ENCODE measurements at places on chromosomes 4 and X. TPM values are rescaled to one million over a fixed set of nuclear protein-coding genes. Genes with fewer than 3 reads are reported as not detected.

DNA sequence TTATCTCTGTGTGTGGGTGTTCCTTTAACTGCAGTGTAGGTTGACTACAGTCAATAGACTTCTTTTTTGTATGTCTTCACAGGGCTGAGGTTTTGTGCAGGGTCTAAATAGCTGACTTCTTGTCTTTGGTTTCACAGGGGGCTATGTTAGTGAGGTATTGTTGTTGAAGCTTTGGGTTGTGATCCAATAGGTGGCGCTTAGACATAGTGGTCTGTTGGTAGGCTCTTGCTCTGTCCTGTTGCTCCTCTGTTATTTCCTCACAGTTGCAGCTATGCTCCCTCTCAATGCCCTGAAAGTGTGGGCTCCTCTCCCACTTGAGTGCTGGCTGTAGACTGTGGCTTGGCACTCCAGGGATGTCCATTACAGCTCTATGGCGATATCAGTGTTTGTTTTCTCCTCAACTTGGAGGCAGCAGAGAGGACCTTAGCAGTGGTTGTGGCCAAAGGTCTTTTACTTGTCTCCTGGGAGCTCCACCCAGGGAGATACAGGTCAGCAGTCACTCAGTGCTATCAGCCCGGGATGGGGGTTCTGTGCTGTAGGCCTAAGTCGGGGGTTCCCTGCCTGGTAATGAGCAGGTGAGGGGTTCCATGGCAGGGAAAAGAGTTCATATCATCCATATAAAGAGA is 14.0 kb downstream of the POF1B start:
- no peak for DNase-seq

DNA sequence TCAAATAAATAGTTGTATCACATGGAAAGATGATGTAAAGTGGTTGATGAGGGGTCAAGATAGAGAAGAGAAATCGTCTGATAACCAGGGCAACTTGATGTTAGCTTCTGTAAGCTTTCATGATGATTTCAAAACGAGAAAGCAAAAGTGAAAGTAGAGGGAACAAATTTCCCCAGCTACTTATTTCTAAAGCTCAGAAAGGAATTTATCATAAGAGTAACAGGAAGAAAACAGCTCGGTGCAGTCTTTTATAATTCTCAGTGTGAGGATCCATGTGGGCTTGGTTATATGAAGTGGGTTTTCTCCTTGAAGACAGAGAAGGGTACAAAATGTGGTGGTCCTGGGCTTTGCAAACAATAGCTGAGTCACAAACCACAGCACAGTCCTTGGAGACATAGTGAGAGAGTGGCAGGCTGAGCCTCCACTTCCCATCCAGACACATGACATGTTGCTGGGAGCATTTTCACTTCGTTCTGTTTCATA is 32.1 kb upstream of the GLRA2 start:
- no peak for DNase-seq

- no peak for DNase-seq
These were observed 8.5 kb downstream of the DLG3 start for GRCh38 chrX:70453024-70453618.

- no peak for DNase-seq
These were observed 300.4 kb downstream of the LDB2 start for GRCh38 chr4:16597845-16598596.

- no peak for DNase-seq
These were observed 10.6 kb downstream of the PBDC1 start for GRCh38 chrX:76183289-76184049.

- no peak for DNase-seq
These were observed 7.0 kb upstream of the ATP6AP2 start for GRCh38 chrX:40573763-40574162.

GRCh38 chr4:105895583-105896460 is 551 bp downstream of the NPNT start:
- peak; percentile 61 for DNase-seq

- no peak for DNase-seq
These were observed 456.4 kb downstream of the DACH2 start for GRCh38 chrX:86604607-86605006.

- peak; percentile 94 for DNase-seq
These were observed at the start of gene PLS3 for GRCh38 chrX:115560978-115561604. PLS3 (plus strand) TSS chrX:115561174; CDS start chrX:115610251, 49,077 bp downstream.

DNA sequence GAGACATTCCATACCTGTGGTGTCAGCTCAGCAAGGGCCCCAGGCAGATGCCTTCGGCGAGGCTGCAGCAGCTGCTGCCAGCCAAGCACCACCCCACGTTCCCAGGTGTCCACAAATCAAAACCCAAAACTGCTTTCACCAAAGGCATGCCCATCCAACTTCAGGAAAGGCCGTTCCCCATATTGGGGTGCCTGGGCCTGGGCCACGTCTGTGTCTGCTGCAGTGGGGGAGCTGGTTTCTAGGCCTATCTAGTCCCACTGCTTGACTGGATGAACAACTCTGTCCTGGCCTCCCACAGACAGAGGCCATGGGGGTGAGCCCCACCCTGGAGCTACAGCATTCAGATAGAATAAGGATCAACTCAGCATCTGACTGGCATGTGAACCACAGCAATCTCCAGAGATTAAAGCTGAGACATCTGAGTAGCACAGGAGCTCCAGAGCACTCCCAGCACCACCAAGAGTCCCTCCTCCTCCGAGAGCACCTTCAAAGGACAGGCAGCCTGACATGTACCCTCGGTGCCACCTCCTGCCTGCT is 37.0 kb downstream of the NAT8L start:
- no peak for DNase-seq

GRCh38 chr4:171785388-171785787 is 27.8 kb upstream of the GALNTL6 start:
- DNase-seq: peak; percentile 5

DNA sequence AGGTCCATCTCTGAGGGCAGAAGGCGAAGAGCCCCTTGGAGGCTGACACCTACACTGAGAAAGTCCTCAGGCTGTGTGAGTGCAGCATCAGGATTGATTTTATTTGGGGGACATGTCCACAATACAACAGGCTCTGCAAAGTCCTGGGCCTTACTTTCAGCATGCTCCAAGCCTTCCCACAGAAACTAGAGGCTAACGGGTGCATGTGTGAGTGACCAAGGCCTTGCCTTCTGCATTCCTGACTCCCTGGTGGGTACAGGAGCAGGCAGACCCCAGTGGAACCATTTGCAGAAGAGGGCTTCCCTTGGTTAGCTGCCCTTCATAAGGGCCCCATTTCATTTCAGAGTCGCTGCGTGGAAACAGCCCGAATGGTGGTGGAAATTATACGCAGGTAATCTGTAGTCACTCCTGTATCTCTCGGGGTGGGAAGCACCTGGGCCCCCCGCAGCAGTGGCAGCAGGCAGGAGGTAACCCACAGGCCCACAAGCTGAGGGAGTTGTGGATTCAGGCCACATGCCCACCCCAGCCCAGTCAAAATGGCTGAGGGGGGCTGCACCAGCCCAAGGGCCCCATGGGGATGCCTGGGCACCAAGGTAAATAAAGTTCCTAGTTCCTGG is 37.7 kb downstream of the NSG1 start:
- no peak for DNase-seq

GRCh38 chr4:10347281-10347795 is 109.9 kb downstream of the ZNF518B start:
- no peak for DNase-seq

DNA sequence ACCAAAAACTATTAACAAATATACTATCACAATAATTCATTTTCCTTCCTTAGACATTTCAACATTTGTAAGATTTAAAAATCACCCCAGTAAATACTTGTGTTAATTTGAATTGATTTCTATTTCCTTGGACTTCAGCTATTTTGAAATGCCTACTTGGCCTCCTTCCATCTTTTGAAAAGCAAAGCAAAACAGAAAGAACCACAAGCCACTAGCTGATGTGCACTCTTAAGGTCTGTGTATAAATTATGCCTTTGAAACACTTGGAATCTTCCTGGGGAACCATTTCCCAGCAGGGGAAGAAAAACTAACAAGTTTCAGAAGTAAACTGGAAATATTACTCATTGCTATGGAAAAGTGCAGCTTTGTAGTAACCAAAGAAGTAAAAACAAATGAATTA is 139.8 kb downstream of the CLCN4 start:
- DNase-seq: no peak

DNA sequence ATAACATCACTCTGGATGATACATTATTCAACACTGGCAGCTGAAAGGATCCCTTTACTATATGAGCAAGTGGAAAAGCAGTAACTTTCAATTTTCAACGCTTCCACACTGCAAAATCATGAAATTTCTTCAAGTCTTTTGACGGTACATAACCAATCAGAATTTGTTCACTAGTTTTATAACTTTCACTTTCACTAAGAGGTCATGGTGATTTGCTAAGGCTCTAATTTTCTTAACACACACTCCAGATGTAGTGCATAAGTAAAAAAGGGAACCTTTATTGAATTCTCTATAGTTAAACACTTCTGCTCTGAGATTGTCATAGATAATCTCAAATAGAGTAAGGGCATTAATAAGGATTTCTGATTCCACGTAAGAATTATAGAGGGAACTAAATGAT is 4.1 kb downstream of the ARMCX2 start:
- DNase-seq: no peak

DNA sequence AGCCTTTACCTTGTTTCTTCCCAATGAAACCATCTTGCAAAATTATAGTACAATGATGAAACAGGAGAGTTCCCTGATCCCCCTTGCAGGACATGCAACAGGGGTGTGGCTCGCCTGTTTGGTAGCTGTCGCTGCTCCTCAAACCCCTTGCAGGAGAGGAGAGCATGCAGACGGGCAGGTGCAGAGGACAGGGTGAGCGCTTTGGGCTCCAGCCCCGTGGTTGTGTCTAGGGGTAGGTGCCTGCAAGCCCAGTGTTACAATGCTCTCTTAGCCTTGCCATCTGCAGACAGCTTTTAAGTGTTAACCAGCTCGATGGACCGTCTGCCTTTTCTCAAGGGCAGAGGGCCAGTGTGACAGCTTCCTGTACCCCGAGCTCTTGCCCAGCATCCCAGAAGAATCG is 102.0 kb downstream of the TAB3 start:
- DNase-seq: no peak

DNA sequence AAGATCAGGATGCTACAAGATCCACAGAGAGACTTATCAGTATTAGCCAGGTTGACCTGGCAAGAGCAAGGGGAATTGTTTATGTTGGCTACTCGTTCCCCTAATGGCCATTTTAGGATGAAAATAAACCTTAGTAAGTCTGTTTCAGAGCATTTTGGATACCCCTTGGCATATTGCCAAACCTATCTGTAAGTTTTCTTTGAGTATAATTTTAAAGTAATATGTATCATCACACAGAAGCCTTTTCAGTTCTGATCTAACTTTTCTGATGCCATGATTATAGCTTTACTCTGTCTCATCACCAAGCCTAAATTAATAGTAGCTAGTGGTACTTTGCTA is 99.7 kb downstream of the TSPAN7 start:
- no peak for DNase-seq

DNA sequence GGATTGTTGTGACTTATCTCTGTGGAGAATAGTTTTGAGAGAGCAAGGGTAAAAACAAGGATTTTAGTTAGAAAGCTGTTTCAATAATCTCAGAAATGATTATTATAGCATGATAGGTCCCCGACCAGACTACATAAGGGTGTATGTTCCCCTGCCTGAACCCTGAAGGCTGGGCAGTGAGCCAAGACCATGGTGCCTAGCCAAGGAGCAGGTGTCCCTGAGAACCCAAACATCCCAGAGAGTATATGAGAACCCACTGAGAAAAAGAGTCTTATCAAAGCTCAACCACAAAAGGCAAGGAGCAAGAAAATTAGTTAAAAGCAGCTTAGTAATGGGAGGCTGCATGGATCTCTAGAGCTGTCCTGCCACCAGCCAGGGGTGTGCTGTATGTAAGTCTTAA is 94.9 kb upstream of the UNC5C start:
- no peak for DNase-seq

- no peak for DNase-seq
These were observed 43.2 kb upstream of the SLC10A4 start for GRCh38 chr4:48439988-48440387.

GRCh38 chr4:164464313-164464712 is 289.6 kb upstream of the SMIM31 start:
- DNase-seq: no peak

DNA sequence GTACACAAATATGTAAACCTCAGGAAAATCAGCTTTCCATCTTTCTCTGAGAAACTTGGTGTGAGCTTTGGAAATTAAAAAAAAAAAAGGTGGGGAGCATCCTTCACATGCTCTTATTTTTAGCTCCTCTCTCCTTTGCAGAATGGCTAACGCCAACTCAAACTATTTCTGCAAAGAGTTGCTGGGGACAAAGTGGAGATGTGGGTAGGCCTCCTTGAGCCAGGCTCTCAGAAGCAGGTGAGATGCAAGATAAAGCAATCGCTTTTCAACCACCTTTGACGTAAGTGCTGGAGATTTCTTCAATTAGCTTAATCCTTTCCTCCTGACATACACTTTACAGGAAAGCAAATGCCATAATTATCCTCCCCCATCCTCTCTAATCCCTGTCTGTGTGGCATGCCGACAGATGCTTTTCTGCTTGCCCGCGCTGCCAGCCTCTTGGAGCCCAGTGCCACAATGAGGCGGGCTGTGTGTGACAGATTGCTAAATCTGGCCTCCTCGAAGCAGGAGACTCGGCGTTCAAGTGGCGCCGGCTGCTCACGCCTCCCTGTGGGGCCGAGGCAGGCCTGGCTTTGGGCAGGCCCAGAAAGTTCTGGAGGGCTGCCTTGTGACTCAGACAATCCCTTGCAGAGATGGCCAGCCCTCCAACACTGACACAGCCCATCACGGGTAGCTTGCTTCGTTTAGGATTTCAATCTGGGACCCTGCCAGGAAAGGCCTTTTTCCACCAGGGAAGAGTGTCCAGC is 64.9 kb upstream of the SOD3 start:
- no peak for DNase-seq

- no peak for DNase-seq
These were observed 31.6 kb downstream of the TKTL1 start for GRCh38 chrX:154327038-154327820.

DNA sequence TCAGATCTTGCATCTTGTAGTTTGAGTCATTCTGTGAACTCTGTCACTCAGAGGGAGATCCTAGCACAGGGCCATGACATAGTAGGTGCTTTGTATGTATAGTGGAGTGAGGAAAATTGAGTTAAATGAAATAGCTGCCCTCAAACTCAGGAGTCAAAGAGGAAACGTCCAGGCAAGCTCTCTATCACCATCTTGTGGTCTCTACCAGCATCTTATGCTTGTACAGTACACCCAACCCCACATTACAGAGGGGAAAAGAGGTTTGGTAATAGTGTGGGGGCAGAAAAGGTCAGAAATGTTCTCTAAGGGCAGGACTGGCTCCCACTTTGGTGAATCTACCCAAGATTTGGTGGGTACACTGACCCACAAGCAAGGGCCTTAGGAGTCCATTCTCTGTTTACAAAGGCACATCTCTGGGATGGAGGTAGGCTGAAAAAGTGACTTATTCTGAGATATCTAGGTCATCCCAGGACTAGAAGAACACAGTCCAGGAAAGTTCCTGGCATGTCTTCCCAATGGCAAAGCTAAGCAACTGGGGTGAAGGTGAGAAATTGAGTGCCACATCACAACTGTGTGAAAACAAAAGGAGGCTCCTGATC is 131.8 kb downstream of the OR13H1 start:
- DNase-seq: no peak

RHOXF2 gene
- not detected for total RNA-seq

PRDM8 gene
- total RNA-seq: 4.2 TPM

USP26 gene
- not detected for total RNA-seq

CXCL6 gene
- total RNA-seq: 8.2 TPM

SPP1 gene
- total RNA-seq: 5,484 TPM

ZNF141 gene
- total RNA-seq: 26.6 TPM

TLR3 gene
- 22.7 TPM for total RNA-seq

JADE3 gene
- 13.1 TPM for total RNA-seq

GPR173 gene
- total RNA-seq: 5.4 TPM

MTNR1A gene
- 1.5 TPM for total RNA-seq

HS3ST1 gene
- total RNA-seq: 39.0 TPM

TMSB15C gene
- total RNA-seq: 1.5 TPM

ITGB1BP2 gene
- 1.8 TPM for total RNA-seq

CPE gene
- total RNA-seq: 87.7 TPM
